Activated CD4-positive, alpha-beta memory T cell treated with anti-CD3 and anti-CD28 coated beads for 36 hours (primary cell): ENCODE measurements at places on chromosomes 11 and 22.

- DNase-seq: no peak
Measured at GRCh38 chr11:96082002-96082899, 158.3 kb upstream of the MTMR2 start.

GRCh38 chr22:39316440-39317083, 2.9 kb downstream of the RPL3 start:
- DNase-seq: peak; percentile 87

- no peak for DNase-seq
Measured at GRCh38 chr22:49779211-49779610, 48.5 kb downstream of the BRD1 start.

- no peak for DNase-seq
Measured at GRCh38 chr11:128116885-128117284, 470.5 kb downstream of the ETS1 start.
